Activated T-helper 1 cell treated with Interleukin-2 at 50 U/mL for 16 hours (primary cell): ENCODE measurements at places on chromosomes 11 and 22.

DNA sequence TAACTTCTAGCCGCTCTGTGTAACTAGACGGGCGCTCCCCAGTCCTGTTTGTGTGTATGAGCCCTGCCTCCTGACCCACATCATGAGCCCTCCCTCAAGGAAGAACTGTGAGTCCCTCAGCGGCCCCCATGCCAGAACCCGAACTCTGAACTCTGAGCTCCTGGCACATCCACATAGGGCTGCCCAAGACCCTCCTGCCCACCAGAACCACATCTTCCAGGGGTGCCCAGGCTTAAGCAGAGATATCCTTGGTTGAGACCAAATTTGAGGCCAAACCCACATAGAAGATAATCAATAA, 3.0 kb downstream of the TRIM29 start:
- no peak for DNase-seq

DNA sequence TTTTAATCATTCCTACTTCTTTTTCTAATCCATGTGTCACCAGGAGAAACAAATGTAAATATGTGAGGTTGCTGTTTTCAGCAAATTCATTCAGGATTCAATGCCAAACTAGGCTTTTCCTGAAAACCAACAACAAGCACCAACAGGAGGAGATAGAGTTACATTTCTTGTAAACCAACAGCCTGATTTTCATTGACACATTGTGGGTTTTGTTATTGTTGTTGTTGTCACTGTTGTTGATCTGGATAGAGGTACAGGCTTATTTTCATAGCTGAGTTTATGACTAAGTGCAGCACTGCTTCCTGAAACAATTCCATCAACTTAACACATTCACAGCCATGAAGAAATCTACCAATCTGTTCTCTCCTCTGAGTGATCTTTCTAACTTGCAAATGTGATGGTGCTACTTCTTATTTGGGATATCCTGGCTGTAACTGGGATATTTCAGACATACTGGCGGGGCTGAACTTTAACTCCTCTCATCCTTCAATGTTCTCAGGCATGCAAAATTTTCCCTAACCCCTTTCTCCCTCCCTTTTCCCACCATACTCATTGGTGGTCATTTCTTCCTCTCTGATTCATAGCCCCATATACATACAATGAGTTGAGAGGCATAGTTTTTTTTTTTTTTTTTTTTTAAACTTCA, 65.5 kb downstream of the ME3 start:
- no peak for DNase-seq

GRCh38 chr11:28528217-28528616, 420.0 kb downstream of the METTL15 start:
- DNase-seq = no peak

- no peak for DNase-seq
Measured at GRCh38 chr11:11731311-11732083, 109.7 kb upstream of the GALNT18 start.

- no peak for DNase-seq
Measured at GRCh38 chr22:17871726-17872458, 97.6 kb upstream of the BID start.

- DNase-seq = no peak
Measured at GRCh38 chr22:29269230-29269604, 1.1 kb downstream of the EWSR1 start.

DNA sequence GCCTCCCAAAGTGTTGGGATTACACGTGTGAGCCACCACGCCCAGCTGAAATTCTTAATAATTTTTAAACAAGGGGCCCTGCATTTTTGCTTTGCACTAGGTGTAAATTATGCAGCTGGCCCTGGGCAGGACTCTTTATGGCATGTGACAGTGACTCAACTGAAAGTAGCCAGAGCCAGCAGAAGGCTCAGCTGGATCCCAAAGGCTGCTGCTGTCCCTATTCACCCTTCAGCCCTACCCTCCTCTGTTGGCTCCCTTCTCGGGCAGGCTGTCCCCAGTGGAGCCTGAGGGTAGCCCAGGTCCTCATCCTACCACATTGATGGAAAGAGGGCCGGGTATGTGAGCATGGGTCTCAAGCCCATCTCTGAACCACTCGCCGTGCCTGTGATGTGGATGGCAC, 45.6 kb downstream of the CD82 start:
- no peak for DNase-seq

- DNase-seq = no peak
Measured at GRCh38 chr11:99020352-99021225, at the start of gene CNTN5. Gene CNTN5, plus strand, starts transcription at chr11:99020949.

GRCh38 chr11:111298413-111299100, at the start of gene POU2AF3:
Gene POU2AF3, plus strand, starts transcription at chr11:111298546. Its CDS starts 36 bp downstream, at chr11:111298582.
- no peak for DNase-seq

GRCh38 chr11:54558919-54559318, 44.9 kb downstream of the OR4C46 start:
- DNase-seq = no peak

GRCh38 chr11:108333403-108333899, 110.6 kb downstream of the ATM start:
- DNase-seq = no peak

GRCh38 chr22:34804604-34805003, 261.4 kb upstream of the ISX start:
- no peak for DNase-seq

DNA sequence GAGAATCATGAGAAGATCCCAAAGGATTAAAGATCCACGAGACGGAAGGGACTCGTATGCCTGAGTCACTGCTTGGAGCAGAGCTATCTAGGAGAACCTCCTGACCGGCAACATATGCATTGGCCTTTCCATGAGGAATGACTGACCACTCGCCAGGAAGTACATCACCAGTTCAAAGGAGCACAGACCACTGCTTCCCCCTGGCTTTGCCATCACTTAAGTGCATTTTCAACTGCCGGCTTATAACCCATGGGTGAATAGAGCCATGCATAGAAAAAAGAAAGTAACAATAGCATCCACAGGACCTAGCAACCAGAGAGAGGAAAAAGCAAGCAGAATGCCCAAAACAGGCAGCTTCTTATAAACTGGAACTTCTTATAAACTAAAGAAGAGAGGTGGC, 98.3 kb upstream of the ZC3H12C start:
- DNase-seq = no peak

DNA sequence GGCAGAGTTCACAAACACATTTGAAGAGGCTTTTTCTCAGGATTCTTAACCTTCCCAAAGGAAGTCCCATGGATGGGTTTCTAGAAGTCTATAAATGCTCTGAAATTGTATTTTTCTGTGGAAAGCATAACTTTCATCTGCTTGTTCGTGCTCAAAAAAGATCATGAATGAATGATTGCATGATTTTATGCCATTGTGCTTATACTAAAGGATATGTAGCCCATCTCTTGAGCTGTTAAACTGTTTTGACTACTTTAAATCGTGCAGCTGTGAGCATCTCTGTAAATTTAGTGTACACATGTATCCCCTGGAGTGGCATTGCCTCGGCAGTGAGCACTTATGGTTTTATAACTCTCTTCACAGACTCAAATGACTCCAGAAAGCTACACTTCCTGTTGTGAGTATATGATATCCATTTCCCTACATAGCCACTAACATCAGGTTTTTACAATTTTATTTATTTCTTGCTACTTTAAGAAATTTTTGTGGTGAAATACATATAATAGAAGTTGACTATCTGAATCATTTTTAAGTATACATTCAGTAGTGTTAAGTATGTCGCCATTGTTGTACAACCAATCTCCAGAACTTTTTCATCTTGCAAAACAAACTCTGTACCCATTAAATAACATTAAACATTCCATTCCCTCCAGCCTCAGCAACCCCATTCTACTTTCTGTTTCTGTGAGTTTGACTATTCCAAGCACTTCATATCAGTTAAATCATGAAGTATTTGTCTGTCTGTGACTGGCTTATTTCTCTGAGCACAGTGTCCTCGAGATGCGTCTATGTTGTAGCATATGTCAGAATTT, 8.0 kb downstream of the NEAT1 start:
- DNase-seq = no peak

DNA sequence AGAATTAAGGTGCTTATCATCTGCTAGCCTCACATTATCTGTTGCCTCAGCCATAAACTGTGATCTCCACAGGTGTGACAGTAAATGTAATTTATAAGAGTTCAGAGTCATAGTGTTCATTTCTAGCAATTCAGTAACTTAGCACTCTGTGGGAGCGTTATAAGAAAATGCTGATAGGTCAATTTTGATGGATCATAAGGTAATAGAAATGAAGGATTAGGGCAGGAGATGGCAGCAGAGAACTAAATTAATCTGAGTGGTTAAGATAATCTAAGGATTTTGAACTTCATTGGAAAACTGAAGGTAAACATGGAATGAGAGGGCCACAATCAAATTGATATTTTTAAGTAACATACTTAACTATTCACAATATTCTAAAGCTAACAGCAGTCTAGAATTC, 26.5 kb upstream of the SLC22A9 start:
- DNase-seq = no peak

GRCh38 chr22:48396785-48397530, 1430.7 kb downstream of the BRD1 start:
- no peak for DNase-seq

- no peak for DNase-seq
Measured at GRCh38 chr11:119572481-119573424, 149.8 kb upstream of the THY1 start.

DNA sequence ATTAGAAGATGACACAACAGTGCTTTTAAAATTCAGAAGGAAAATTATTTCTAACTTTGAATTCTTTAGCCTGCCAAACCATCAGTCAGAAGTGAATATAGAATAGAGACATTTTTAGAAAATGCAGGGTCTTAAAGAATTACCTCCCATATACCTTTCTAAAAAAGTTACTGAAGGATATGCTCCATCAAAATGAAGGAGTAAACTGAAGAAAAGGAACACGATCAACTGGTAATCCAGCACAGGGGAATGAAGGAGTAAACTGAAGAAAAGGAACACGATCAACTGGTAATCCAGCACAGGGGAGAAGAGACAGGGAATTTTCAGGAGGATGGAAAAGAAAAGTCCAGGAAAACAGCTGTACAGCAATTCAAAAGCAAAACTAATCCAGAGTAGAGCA, 75.4 kb upstream of the LDLRAD3 start:
- DNase-seq = no peak

GRCh38 chr11:11703885-11704284, 82.1 kb upstream of the GALNT18 start:
- DNase-seq = no peak

GRCh38 chr11:80603472-80603871, 1162.6 kb upstream of the TENM4 start:
- DNase-seq = no peak

DNA sequence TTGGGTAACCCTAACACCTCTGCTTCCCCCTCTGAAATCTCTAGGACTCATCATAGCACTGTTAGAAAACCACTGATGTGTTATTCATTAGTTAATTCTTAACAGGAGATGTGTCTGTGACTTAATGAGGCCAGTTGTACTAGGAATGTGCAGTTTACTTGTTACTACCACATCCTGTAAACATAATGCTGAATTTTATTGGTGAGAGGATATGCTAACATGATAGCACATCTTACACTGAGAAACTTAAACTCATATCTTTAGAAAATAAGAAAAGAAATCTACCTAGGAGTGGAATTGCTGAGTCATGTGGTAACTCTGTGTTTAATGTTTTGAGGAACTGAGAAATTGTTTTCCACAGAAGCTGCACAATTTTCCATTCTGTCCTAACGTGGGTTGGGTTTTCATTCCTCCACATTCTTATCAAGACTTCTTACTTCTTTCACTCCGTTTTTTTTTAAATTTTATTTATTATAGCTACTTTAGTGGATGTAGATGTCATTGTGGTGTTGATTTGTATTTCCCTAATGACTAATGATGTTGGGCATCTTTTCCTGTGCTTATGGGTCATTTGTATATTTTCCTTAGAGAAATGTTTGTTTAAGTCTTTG, 33.7 kb downstream of the RNF121 start:
- no peak for DNase-seq

- no peak for DNase-seq
Measured at GRCh38 chr11:34976496-34977088, 60.2 kb downstream of the PDHX start.

DNA sequence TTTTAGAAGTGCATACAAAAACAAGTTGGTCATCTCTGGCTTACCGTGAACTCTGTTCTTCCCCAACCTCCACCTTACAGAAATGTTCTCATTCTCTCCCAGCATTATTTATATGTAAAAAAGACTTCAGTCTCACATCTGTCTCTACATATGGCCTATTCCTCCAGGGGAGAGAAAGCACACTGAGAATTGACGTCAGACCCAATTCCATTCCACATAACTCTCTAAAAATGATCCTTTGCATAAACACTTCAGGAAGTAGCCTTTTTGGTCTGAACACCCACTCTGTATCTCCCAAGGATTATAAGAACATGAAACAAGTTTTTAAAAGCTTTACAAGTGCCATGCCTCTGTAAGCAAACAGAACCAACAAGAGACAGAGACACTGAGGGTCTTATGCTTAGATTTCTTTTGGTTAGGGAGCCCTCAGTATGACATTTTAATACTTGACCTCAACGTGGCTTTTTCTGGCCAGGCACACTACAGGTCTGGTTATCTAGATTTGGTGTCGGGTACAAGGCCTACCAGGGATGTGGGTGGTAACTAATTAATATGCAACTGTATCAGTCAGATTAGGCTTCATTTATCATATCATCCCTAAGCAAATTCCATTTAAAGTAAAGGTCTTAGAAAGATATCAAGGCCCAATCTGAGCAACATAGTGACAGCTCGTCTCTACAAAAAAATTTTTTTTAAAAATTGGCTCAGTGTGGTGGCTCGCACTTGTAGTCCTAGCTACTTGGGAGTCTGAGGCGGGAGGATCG, 48.5 kb upstream of the PPP2R1B start:
- no peak for DNase-seq

DNA sequence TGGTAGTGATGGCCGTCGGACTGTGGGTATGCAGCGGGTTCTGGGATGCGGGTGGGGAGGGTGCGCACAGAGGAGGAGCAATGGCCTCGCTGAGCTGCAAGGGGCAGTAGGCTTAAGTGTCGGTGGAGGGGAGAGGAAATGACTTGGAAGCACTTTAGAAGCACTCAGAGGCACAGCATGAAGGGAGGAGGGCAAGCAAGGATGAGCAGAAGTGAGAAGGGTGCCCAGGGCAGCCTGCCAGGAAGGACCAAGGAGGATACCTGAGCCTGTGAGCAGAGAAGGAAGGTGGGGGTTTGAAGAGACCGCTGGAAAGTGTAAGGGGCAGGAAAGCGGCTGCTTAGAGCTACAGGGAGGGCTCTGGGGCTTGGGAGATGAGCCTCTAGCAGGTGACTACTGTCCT, 330 bp downstream of the SLC5A1 start:
- no peak for DNase-seq
